ENCODE measurements at places on chromosomes 6 and 20.

- no peak for DNase-seq
These were observed 4.3 kb downstream of the PFDN4 start for GRCh38 chr20:54212226-54212625.

GRCh38 chr6:127590344-127590743 lies 13.4 kb downstream of the C6orf58 start:
- DNase-seq, result no peak

GRCh38 chr6:90103056-90103800 lies 193.4 kb downstream of the BACH2 start:
- no peak for DNase-seq

GRCh38 chr6:54138795-54139194 lies 27.6 kb downstream of the MLIP start:
- DNase-seq, result no peak

DNA sequence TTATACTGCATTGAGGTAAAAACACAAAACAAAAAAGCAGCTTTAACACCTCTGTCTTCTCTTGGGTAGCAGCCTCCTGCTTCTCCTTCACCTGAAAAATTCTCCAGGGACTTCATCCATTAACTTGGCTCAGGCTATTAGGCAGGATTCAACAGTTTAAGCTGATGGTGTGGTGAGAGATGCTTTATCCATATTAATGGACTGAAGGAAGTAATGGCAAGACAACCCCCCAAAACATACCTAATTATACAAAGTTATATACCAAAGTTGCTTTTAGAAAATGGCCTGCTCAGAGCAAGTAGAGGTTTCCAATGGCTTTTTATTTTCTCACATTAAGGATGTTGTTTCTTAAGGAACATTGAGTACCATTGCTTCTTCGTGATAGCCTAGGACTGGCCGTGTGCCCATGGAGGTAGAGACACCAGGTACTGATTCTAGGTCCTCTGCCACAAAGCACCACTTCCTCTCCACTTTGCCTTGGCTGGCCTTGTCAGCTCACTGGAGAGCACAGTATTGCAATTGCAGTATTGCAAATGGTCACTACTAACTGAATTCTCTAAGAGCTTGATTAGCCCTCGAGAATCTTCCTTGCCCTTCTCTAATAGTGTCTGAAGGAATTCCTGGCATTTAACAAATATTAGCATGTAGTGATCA lies 7.3 kb downstream of the EDN1 start:
- DNase-seq, result no peak

DNA sequence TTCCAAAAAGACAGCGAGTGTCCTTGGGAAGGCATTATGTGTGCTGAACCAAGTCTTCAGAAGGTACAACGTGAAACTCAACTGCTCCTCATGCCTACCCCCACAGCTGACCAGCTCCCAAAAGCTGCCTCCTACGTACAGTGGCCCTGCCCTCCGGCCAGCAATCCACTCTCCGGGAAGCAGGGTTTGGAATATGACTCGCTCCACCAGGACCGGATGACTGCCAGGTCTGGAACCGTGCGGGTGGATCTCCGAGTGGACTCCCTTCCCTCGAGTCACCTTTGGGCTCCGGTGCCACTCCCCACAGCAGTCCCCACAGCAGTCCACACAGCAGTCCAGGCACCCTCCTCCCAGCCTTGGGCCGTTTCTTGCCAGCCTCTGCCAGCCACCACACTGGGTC lies 4.3 kb downstream of the ZBTB46 start:
- no peak for DNase-seq

GRCh38 chr6:88301256-88301655 lies 135.1 kb upstream of the CNR1 start:
- DNase-seq, result no peak
